ENCODE measurements at places on chromosomes 1 and 21.

- DNase-seq: no peak
Observed at GRCh38 chr1:213987927-213988506, at the start of gene PROX1. TSS of gene PROX1 (plus strand) at chr1:213987973. CDS start at chr1:213996536, 8,563 bp downstream.

GRCh38 chr1:20322825-20323612, 32.3 kb downstream of the VWA5B1 start:
- DNase-seq: no peak

- no peak for DNase-seq
Observed at GRCh38 chr1:99306644-99307043, 42.4 kb downstream of the PLPPR4 start.

DNA sequence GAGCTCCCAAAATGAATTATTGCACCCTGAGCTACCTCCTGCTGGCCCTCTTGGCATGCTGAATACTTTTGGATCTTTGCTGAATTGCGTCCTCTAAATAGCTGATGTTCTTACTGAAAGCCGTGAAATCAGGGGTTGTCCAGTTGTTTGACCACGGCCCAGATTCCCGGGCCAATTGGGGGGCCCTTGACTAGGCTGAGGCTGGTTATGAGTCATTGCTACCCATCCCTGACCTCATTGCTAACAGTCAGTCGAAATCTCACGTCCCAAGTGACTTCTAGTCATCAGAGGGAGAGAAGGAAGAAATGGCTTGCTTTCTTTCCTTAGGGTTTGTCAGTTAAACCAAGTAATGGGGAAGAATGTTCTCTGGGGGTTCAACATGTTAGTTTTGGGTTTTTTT, 37.4 kb downstream of the SMYD2 start:
- no peak for DNase-seq

GRCh38 chr1:7149080-7149838, 364.0 kb downstream of the CAMTA1 start:
- DNase-seq: no peak

Data from stimulated activated CD8-positive, alpha-beta memory T cell treated with anti-CD3 and anti-CD28 coated beads, Interleukin-4, amount 100 ng/mL, for 4 hours (primary cell).